ENCODE measurements at places on chromosomes 3 and 15.

DNA sequence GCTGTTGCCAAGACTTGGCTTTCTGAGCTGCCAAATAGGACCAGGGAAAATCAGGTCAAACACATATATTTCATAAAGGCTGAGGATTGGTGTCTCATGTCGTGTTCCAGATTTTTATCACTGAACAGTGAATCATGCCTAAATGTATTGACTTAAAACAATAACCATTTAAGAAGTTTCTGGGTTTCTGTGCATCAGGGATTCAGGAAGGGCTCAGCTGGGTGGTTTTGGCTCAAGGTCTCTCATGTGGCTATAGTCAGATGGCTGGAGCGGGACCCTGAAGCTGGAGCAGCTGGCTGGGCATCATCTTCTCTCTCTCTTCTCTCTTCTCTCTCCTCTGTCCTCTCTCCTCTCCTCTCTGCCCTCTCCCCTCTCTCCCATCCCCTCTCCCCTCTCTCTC lies 10.7 kb upstream of the RFTN1 start:
- H3K4me3 ChIP-seq, result no peak overlapping the region
- H3K27me3 ChIP-seq, result no peaks in the 10 kb centered on the region
- H3K36me3 ChIP-seq, result no peaks in the 10 kb centered on the region
- H3K27ac ChIP-seq, result no peak overlapping the region
- H3K4me1 ChIP-seq, result no peaks in the 10 kb centered on the region
- no peak for DNase-seq

DNA sequence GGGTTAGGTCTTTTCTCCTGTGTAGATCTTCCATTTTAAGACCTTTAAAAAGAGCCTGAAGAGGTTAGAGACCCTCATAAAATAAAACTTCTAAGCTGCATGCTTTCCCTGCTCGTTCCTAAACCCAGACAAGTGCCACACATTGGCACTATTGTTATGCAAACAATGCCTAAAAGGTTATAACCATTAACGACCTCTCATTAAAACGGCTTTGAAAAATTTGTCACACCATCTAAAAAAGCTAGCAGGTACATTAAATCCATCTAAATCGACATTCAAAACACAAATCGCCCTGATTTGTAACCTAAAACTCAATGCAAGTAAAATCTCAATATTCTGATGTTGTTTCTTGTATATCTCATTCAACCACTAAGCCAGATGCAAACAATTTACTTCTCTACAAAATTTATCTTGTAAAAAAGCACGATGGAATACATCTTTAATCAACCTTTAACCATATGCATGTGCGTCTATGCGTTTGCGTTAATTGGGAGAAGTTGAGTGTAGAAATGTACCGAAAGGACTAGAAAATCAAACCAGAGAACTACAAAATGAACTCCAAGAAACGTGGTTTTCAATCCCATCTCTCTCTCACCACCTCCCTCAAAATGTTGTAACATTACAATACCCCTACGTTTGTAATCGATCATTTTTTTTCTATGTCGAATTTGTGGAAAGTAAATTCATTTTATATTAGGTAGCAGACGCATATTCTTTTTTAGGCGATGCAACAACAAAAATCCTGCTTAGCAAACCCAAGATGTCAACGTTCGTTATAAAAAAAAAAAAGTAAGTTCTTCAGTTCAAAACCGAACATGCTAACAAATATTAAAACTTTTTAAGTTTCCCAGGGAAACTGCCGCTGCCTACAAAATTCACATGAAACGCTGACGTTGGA lies 1.2 kb downstream of the ALDH1A2 start:
- H3K27me3 ChIP-seq, result peaks cover 74% of the 10 kb centered on the region
- peak overlapping the region; percentile 33 for H3K4me3 ChIP-seq
- H3K36me3 ChIP-seq, result no peaks in the 10 kb centered on the region
- H3K27ac ChIP-seq, result no peak overlapping the region
- DNase-seq, result no peak
- H3K4me1 ChIP-seq, result peaks cover 17% of the 10 kb centered on the region

GRCh38 chr3:39327053-39327745 lies 2.3 kb upstream of the CCR8 start:
- DNase-seq, result no peak
- no peak overlapping the region for H3K4me3 ChIP-seq

DNA sequence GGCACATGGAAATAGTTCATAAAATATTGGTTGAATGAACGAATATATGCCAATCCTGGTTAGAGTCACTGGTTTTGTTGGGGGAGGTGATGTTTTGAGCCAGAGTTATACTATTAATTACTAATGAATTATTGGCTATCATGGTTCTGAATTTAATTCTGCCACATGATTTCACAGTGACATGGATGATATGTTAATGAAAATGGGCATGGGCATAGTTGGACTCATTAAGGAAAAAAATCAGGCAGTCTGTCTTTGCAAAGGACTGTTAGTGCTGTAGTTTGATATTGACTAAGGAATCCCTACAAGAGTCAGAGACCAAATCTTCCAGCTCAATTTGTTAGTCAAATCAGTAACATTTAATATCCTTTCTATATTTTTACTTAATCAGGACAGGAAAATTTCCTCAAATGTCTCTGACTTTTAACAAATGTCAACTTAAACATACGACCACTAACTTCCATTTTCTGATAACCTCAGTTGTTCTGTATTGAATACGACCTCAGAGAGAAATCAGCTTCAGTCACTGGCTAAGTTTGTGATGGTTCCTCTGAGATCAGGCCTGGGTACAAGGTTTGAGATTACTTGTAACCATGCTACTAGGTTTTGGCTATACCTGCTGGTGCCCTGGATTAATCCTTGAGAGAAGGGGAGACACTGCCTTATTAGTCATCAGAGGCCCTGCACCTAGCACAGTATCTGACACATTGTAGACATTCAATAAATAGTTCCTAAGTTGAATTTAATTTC lies 13.3 kb downstream of the NFKBIZ start:
- H3K4me3 ChIP-seq, result no peak overlapping the region
- no peaks in the 10 kb centered on the region for H3K4me1 ChIP-seq
- peaks cover 7% of the 10 kb centered on the region for H3K36me3 ChIP-seq

DNA sequence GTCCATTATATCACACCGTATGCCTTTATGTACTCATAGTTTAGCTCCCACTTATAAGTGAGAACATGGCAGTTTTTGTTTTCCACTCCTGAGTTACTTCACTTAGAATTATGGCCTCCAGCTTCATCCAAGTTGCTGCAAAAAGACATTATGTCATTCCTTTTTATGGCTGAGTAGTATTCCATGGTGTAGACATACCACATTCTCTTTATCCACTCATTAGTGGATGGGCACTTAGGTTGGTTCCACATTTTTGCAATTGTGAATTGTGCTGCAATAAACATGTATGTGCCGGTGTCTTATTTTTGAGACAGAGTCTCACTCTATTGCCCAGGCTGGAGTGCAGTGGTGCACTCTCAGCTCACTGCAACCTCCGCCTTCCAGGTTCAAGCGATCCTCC lies 74.1 kb upstream of the IQSEC1 start:
- DNase-seq, result no peak
- H3K36me3 ChIP-seq, result no peaks in the 10 kb centered on the region
- peaks cover 1% of the 10 kb centered on the region for H3K4me1 ChIP-seq
- no peak overlapping the region for H3K4me3 ChIP-seq
- no peak overlapping the region for H3K27ac ChIP-seq

- H3K36me3 ChIP-seq, result peaks cover 10% of the 10 kb centered on the region
- peaks cover 19% of the 10 kb centered on the region for H3K4me1 ChIP-seq
- no peak overlapping the region for H3K4me3 ChIP-seq
Observed at GRCh38 chr3:12798559-12799179, 2.2 kb downstream of the CAND2 start.

GRCh38 chr3:173730391-173730790 lies 332.8 kb downstream of the NLGN1 start:
- H3K4me1 ChIP-seq, result no peaks in the 10 kb centered on the region
- H3K27ac ChIP-seq, result no peak overlapping the region
- no peaks in the 10 kb centered on the region for H3K27me3 ChIP-seq
- no peaks in the 10 kb centered on the region for H3K36me3 ChIP-seq
- DNase-seq, result no peak

GRCh38 chr3:186287711-186288110 lies 74.3 kb downstream of the DGKG start:
- no peak for DNase-seq
- H3K27ac ChIP-seq, result no peak overlapping the region
- peaks cover 2% of the 10 kb centered on the region for H3K36me3 ChIP-seq
- H3K27me3 ChIP-seq, result no peaks in the 10 kb centered on the region

- no peak for DNase-seq
- H3K4me1 ChIP-seq, result no peaks in the 10 kb centered on the region
- H3K36me3 ChIP-seq, result no peaks in the 10 kb centered on the region
- H3K27me3 ChIP-seq, result no peaks in the 10 kb centered on the region
- H3K4me3 ChIP-seq, result no peak overlapping the region
Observed at GRCh38 chr3:115830764-115831395, 207.6 kb downstream of the GAP43 start.

GRCh38 chr3:66372681-66373350 lies 128.0 kb downstream of the LRIG1 start:
- no peak overlapping the region for H3K27ac ChIP-seq

GRCh38 chr15:29074045-29074444 lies 188.3 kb downstream of the APBA2 start:
- DNase-seq, result no peak
- no peak overlapping the region for H3K27ac ChIP-seq
- no peak overlapping the region for H3K4me3 ChIP-seq
- H3K27me3 ChIP-seq, result no peaks in the 10 kb centered on the region
- H3K4me1 ChIP-seq, result peaks cover 35% of the 10 kb centered on the region

- no peaks in the 10 kb centered on the region for H3K27me3 ChIP-seq
- peaks cover 18% of the 10 kb centered on the region for H3K4me1 ChIP-seq
- H3K36me3 ChIP-seq, result no peaks in the 10 kb centered on the region
- no peak overlapping the region for H3K27ac ChIP-seq
- H3K4me3 ChIP-seq, result no peak overlapping the region
- no peak for DNase-seq
Observed at GRCh38 chr3:186414735-186415419, 52.8 kb upstream of the DGKG start.

- no peak for DNase-seq
- H3K27me3 ChIP-seq, result no peaks in the 10 kb centered on the region
- H3K4me3 ChIP-seq, result no peak overlapping the region
- H3K27ac ChIP-seq, result no peak overlapping the region
Observed at GRCh38 chr3:136106101-136106500, 90.0 kb downstream of the MSL2 start.

- H3K36me3 ChIP-seq, result peaks cover 39% of the 10 kb centered on the region
- peak; percentile 60 for DNase-seq
- H3K4me3 ChIP-seq, result no peak overlapping the region
- peaks cover 45% of the 10 kb centered on the region for H3K4me1 ChIP-seq
- H3K27ac ChIP-seq, result peak overlapping the region; percentile 76
- H3K27me3 ChIP-seq, result no peaks in the 10 kb centered on the region
Observed at GRCh38 chr15:78007964-78008886, 69.3 kb downstream of the TBC1D2B start.

DNA sequence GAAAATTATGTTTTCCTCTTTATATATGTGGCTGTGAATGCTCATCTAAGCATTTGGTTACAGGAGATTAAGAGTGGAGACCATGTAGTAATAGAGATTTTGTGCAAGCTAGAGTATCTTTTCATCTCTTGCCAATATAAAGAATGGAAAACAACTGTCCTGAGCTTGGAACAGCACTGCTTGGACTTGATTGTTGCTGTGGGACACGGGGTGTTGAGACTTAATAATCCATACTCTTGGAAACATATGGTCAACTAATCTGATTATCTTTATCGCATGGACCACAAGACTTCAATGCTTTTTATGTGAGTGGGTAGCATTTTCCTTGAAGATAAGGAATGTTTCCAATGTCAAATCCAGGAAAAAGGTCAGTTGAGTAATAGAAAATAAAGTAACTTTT lies 806.3 kb downstream of the DIPK2A start:
- H3K4me3 ChIP-seq, result no peak overlapping the region
- no peaks in the 10 kb centered on the region for H3K27me3 ChIP-seq
- no peak overlapping the region for H3K27ac ChIP-seq
- no peaks in the 10 kb centered on the region for H3K36me3 ChIP-seq

DNA sequence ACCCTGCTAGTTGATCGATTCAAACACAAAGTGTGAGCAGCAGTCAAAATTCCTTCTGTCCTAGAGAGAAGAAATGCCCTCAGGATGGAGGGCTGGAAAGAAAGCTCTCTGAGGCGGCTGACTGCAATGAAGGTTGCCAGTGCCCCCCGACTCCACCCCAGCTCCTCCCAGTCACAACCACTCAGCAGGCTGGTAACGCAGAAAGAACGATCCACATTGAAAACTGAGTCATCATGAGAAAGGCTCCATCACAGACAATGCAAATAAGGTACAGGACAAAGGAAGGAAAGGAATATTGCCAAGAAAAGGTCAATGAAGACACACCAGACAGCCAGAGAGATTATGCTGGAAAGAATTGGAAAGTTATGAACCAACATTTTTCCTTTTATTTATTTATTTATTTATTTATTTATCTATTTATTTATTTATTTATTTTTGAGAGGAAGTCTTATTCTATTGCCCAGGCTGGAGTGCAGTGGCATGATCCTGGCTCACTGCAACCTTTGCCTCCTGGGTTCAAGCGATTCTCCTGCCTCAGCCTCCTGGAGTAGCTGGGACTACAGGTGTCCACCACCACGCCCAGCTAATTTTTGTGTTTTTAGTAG lies 17.4 kb upstream of the VGLL4 start:
- H3K27ac ChIP-seq, result no peak overlapping the region
- no peak overlapping the region for H3K4me3 ChIP-seq
- H3K4me1 ChIP-seq, result no peaks in the 10 kb centered on the region
- DNase-seq, result no peak
- H3K27me3 ChIP-seq, result no peaks in the 10 kb centered on the region

- DNase-seq, result no peak
- no peaks in the 10 kb centered on the region for H3K36me3 ChIP-seq
- no peaks in the 10 kb centered on the region for H3K27me3 ChIP-seq
- H3K4me1 ChIP-seq, result no peaks in the 10 kb centered on the region
Observed at GRCh38 chr3:160697637-160698380, 20.8 kb downstream of the ARL14 start.

DNA sequence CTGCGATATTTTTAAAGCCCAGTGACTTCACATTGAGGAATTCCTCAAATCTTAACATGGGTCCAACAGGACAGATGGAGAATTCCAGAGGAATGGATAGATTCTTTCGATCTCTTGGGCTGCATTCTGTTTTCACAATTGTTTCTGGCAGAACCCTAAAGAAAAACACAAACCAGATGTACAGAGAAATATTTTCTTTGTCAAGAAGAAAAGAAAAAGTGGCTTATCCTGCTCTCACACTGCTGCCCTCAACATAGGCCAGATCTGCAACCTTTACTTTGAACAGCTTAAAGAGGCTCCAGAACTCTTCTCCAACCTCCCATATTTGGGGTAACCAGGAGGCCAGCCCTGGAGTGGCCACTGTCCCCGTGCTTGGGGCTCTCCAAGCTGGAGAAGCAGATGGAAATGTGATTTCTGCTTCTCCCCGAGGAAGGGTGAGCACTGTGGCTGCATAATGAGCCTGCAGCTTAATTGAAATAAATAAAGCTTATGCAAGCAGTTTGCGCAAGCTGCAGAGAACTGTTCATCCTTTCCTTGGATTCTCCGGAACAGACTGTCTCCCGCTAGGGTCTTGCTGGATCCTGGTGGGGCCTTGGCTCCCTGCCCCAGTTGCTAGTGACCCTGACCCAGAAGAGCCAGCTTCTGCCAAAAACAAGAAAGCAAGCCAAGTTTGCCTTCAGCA lies 453.2 kb upstream of the PROK2 start:
- peaks cover 24% of the 10 kb centered on the region for H3K4me1 ChIP-seq
- H3K27ac ChIP-seq, result peak overlapping the region; percentile 29
- H3K27me3 ChIP-seq, result peaks cover 3% of the 10 kb centered on the region
